ENCODE measurements at places on chromosomes 13 and 19. TPM values are rescaled to one million over a fixed set of nuclear protein-coding genes. Genes with fewer than 3 reads are reported as not detected.

DNA sequence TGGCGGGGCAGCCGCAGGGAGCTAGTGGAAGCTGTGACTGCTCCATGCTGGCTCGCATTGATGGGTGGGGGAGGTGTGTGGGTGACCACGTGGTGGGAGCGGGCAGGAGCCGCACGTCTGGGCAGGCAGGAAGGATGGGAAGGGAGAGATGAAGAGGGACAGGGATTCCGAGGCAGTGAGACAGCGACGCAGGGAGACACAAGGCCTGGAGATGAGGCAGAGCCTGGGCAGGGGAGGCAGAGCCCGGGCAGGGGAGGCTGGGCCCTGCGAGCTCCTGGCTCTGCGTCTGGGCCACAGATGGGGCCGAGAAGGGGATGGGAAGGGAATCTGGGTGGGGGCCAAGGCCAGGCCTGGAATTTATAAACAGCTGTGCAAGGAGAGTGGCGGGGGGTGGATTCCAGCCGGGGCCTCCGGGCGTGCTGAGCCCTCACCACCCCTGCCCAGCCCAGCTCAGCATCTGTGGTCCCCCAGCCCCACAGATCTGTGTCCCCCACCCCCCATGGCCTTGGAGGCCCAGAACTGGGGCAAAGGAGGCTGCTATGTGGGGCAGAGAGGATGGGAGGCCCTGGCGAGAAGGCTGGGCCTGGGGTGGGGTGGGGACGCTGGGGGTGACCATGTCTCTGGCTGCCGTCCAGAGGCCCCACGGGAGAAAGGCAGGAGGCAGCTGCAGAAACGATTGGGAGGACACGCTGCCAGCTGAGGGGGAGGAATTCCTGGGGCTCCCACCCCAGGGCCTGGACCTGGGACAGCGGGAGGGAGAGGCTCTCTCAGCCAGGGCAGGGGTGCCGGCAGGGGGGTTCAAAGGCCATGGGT is 6.0 kb downstream of the EHD2 start:
- H3K4me1 ChIP-seq: peaks cover 16% of the 10 kb centered on the region
- DNase-seq: peak; percentile 70
- H3K36me3 ChIP-seq: peaks cover 23% of the 10 kb centered on the region
- H3K27ac ChIP-seq: peak overlapping the region; percentile 32
- H3K27me3 ChIP-seq: no peaks in the 10 kb centered on the region

DNA sequence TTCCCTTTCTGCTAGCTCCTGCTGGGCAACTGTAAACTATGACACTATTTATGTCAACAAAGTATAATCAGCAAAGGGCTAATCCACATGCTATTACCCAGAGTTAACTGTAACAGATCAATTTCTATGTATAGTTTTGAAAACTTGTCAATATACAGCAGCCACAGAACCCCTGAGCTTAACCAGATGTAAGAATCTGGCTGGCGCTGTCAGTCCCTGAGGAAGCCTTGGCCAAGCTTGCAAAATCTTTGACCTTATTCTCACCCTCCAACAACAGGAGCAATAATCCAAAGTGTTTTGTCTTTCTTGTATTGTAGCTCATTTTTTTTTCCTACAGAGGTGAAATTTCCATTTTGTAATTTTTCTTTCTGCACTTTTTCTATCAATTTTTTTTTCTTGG is 1230.1 kb upstream of the SLC10A2 start:
- no peaks in the 10 kb centered on the region for H3K4me1 ChIP-seq
- no peak for DNase-seq
- H3K27ac ChIP-seq: no peak overlapping the region
- no peaks in the 10 kb centered on the region for H3K27me3 ChIP-seq

DNA sequence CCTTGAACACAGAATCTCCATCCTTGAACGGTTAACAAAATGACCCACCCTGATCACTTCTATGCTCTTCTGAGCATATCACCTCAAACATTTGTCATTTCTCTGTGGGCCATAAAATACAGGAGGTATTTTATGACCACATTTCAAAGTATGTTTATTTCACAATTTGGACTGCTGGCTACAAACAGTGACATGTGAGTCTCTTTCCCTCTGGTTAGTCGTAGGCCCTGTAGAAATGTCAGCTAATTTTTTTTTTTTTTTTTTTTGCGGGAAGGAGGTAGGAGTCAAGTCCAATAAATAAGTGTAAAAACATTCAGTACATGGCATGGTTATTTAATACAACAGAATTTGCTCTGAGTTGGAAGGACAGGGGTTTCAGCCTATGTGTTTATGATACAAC is 70.7 kb downstream of the FOXO1 start:
- peaks cover 7% of the 10 kb centered on the region for H3K4me1 ChIP-seq
- no peak overlapping the region for H3K27ac ChIP-seq
- H3K27me3 ChIP-seq: no peaks in the 10 kb centered on the region
- no peak overlapping the region for H3K4me3 ChIP-seq

The FAM124A gene
- total RNA-seq: 9.9 TPM

The LYPD5 gene
- not detected for total RNA-seq
